ENCODE measurements at places on chromosomes 4 and X.
A peak's percentile ranks its signal among the peaks of the same experiment; 100 is the strongest.

GRCh38 chrX:115583496-115584004 lies 22.6 kb downstream of the PLS3 start:
- DNase-seq, result no peak

DNA sequence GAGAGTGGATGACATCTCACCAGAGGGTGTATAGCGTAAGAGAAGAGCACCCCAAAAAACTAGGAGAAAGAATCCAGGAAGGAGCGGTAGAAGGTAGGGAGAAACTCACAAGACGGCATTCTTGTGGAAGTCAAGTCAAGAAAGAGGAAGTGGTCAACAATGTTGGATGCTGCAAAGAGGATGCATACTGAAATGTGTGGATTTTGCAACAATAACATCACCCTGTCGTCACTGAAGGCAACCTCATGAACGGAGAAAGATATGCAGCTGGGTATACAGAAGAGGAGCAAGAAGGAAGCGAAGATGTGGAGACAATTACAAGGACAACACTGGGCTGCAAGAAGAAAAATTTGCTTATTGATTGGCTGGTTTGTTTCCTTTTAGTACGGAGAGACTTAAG lies 11.4 kb upstream of the TAPT1 start:
- no peak for DNase-seq

DNA sequence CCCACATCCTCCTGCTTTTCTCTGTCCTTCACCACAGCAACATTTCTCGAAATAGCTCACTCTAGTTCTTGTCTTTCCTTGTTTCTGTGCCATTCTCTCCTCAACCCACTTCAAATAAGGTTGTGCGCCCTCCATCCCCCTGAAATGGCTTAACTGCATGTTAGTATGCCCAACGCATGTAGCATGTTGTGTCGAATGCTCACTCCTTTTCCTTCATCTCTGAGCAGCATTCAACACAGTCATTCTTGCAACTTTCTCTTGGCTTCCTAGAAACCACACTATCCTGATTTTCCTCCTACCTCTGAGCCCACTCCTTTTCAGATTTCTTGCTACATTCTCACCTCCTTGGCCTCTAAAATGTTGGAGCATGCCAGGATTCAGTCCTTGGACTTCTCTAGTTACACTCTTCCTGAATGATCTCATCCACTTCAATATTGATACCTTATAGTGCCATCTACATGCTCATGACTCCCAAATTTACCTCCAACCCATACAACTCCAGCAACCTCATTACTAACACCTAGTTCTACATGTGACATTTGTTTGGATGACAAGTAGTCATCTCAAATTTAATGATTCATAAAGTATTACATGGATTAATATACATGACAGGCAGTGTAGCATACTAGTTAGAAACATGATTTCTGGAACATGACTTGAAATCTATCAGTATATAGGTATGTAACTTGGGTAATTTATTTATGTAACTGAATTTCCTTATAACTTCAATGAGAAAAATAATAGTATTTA lies 22.3 kb downstream of the RBMX start:
- no peak for DNase-seq

GRCh38 chr4:155837203-155837796 lies 28.8 kb downstream of the ASIC5 start:
- no peak for DNase-seq

DNA sequence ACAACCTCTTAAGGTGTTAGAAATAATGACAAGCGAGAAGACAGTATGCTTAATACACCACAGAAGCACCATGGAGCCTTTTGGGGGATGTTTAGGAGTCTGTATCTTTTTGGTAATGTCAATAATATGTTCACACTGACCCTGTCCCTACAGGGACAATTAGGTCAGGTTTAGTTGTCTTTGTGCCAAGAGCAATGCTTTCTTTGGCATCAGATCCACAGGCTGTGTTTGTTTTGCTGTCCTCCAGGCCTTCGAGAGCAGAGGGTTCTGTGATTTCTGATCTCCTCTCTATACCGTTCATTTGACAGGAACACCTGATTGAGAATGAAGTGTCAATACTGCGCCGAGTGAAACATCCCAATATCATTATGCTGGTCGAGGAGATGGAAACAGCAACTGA lies 153.8 kb downstream of the DCLK2 start:
- no peak for DNase-seq

DNA sequence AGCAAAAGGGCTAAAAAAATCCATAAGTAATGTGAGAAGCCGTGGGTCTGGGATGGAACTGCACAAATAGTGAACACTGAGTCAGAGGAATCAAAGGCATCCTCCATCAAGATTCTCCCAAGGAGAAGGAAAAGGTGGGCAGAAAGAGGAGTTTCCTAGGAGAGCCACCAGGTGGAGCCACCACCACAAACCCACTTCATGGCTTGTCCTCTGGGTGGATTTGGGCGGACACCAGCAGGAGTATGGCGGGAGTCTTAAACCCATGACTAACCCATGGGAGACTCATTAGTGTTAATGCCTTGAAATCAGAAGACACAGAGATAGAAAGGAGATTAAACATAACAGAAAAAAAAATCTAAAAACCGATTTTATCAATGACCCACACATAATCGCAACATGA lies 147.7 kb downstream of the SH3KBP1 start:
- DNase-seq, result peak; percentile 47
